KBM-7 (cell line): ENCODE measurements at places on chromosomes 2 and 18.

- no peak for DNase-seq
These were observed 349.7 kb downstream of the ZEB2 start for GRCh38 chr2:144170179-144170578.

DNA sequence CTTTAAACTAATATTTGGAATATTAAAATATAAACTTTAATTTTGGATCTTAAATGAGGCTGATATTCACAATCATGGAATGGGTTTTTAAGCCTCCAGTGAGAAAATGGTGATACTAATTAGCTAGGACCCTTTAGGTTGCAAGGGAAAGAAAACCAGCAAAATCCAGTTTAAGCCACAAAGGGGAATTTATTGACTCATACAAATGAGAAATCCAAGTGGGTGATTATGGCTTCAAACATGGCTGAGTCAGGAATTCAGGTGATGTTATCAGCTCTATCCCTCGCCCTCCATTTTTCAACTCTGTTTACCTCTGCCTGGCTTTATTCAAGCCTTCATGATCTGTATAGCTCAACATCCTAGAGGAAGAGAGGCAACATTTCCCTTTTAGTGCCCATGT lies 75.3 kb upstream of the DLX2 start:
- DNase-seq, result no peak

- DNase-seq, result no peak
These were observed 58.9 kb upstream of the ARL4C start for GRCh38 chr2:234555616-234556249.

DNA sequence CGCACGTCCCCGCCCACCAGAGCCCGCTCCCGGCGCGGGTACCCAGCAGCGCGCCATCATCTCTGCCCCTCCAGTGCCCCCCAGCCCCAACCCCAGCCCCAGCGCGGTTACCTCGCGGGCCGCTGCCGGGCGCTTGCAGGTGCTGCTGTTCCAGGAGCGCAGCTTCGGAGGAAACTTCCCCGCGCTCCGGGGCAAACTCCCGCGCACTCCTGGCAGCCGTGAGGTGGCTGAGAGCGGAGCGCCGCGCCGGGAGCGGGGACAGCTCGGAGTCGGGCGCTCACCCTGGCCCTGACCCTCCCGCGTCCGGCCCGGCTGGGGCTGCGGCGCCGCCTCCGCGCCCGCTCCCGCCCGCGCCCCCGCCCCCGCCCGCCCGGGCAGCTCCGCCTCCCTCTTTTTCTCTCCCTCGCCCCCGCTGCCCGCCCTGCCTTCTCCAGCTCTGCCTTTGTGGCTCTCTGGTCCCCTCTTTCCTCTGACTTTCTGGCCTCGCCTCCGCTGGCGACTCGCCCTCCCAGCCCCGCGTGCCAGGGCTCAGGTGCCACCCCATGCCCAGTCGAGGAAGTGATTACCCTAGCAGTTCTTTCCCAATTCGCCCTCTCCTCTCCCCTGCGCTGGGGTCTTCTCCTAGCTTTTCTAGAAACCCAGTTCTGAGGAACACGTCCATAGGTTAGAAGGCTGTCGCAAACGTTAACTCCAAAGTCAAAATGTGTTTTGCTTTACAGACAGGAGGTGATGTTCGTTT lies at the start of gene CHST9:
CHST9 (minus strand) TSS at position 284 of the 739 bp plus-strand sequence. CDS start 42,499 bp downstream, outside the sequence.
- no peak for DNase-seq

- no peak for DNase-seq
These were observed 42.6 kb downstream of the CYRIA start for GRCh38 chr2:16623031-16623430.

DNA sequence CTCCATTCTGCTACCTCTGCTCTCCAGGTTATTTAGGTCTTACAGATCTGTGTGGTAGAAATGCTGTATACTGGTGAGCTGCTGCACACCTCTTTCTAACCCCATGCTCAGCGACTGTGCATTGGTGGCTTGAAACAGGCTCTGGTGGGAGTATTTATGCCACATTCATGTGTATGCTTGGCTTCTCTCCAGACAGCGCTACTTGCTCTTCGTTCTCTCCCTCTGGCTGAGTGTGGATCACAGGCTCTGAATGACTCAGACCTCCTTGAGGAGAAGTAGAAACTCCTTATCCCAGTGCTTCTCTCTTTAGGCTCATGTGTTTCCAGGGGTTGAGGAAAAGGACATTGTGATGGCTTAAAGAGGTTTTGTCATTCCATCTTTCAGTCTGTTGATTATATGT lies 54.9 kb downstream of the FHOD3 start:
- no peak for DNase-seq

DNA sequence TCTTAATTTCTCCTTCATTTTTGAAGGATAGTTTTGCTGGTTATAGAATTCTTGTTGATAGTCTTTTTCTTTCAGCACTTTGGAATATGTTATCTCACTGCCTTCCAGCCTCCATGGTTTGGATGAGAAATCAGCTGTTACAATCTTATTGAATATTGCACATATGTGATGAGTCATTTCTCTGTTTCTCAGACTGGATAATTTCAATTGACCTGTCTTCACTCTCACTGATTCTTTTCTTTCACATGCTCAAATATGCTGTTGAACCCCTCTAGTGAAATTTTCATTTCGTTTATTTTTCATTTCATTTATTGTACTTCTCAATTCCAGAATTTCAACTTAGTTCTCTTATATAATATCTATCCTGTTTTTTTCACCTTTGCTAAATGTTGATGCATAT lies 22.2 kb downstream of the PDK1 start:
- DNase-seq, result no peak

DNA sequence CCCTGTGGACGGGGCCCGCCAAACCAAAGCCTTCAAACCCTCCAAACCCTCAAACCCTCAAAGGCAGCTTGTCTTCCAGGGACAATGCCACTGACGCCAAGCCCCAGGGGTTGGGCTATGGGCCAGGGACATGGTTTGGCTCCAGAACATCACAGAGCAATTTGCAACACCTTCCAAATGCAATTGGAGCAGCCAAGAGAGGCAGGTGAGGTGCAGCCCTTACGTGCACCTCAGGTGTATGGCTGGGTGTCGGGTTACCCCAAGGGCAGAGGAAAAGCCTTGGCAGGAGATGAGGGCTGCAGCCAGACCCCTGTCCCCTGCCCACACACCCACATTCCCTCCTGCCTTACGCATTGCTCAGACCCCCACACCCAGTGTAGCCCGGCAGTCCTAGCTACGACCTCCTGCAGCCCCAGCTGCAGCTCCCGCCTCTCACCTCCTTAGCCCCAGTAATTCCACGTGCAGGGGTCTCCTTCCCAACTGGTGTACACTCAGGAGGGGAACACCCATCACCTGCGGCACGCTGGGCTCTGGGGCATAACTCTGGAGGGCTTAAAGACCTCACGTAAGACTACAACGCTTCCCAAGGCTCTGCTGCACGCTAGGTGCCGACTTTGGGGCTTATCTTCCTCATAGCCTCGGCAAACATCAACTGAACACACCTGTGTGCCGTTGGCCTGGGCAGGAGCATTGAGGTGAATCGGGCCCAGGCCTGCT lies 88.7 kb downstream of the TFCP2L1 start:
- DNase-seq, result no peak

GRCh38 chr2:10688921-10689807 lies 611 bp downstream of the NOL10 start:
- peak; percentile 19 for DNase-seq

DNA sequence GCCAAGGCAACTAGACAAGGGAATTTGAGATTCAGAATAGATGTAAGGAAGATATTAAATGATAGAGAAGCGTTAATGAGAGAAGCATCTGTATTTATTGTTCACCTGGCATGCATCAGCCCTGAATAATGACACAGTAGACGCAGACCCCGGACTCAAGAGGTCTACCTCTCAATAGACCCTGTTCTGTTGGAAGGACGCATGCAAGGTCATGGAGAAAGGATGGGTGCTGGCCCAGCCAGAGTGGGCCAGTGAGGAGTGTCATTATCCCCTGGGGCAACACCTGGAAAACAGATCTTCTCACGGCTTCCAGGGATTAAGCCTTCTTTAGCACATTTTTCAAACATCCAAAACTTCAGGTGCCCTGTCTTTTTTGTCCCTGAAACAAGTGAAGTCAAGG lies 461.0 kb downstream of the EIPR1 start:
- DNase-seq, result no peak

GRCh38 chr2:61793389-61793836 lies 60.4 kb downstream of the FAM161A start:
- peak; percentile 74 for DNase-seq

GRCh38 chr2:225272173-225272572 lies 127.3 kb upstream of the NYAP2 start:
- DNase-seq, result no peak

GRCh38 chr18:3067722-3068121 lies 54.8 kb upstream of the LPIN2 start:
- DNase-seq, result no peak

GRCh38 chr2:188089901-188090300 lies 201.8 kb upstream of the GULP1 start:
- no peak for DNase-seq

- no peak for DNase-seq
These were observed 79.3 kb downstream of the SDC1 start for GRCh38 chr2:20145497-20146193.

DNA sequence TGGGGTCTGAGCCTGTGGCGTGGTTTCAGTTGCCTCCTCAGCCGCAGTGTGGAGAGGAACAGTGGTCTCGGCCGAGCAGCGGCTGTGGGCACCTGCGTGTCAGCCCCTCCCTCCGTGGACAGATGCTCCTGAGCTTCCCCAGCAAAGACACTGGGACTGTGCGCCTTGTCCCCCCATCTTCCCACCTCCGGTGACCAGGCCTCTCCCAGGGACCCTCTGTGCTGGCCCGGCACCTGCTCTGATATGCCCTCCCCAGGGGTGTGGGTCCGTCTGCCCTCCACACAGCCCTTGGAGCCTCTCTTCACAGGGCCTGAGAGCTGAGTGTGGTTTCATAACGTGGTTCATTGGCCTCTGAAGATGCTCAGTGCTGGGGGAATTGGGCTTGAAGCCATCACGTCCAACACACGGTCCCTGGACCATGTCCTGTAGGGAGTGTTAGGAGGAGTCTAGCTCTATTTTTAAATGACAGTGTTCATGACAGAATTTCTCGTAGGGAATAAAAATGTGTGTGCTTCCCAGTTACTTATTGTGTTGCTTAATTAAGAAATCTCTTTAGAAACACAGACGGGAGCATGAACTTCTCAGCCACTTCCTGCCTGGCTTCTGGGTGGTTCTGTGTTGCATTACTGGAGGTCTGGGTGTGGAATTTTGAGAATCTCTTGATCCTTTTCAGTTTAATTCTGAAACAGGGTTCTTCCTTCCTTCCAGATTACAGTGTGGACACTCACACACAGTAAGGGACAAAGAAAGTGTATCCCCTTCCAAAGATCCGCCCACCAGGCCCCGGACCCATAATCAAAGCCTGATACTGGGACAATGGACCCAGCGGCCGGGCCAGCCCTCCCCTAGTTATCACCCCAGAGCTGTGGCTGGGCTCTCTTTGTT lies 110.7 kb downstream of the NFATC1 start:
- peak; percentile 54 for DNase-seq

DNA sequence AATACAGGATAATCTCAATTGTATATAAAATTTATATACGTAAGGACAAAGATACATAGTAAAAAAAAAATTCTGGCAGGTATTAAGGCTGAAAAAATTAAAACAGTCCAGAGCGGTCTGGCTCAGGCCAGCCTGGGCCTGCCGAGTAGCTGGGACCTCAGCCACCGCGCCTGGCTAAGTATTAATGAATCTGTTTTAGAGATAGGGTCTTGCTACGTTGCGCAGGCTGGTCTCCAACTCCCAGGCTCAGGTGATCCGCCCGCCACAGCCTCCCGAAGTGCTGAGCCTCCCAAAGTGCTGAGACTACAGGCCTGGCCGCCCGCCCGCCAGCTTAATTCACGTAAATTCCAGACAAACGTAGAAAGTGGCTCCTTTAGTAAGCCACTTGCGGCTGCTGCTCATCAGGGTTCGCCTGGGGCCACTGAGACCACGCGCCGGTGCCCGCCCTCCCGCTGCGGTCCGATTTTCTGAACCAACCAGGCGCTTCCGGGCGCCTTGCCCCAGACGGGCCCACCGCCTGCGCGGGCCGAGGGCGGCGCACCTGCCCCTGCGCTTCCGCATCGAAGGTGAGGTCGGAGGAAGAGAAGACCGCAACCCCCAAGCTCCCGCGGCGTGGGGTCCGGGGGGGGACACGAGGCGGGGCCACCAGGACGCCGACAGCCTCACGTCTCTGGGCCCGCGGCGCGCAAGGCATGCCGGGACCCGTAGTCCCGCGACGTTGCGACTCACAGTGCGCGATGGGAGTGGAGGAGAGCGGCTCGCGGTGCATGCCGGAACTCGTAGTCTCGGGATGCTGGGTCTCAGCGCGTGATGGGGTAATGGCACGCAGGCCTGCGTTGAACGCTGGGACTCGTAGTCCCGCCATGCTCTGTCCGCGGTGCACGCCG lies 695 bp upstream of the CTDP1 start:
- DNase-seq, result peak; percentile 99

GRCh38 chr2:50645346-50645745 lies 386.6 kb downstream of the NRXN1 start:
- no peak for DNase-seq

DNA sequence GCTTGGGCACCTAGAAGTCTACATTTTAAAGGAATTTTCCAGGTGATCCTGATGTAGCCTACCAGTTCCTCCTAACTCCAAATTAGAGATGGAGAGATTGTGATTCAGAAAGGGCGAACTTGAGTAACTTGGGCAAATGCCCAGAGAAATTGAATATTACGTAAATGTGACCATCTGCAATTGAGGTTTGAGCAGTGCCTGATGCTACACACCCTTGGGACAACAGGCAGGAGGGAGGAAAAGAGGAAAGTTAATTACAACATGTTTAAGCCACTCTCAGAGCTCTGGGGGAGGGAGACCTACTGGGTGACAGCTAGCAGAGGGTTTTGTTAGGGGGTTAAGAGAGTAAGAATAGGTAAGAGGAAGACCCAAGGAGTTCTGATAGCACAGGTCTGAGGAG lies 208.9 kb downstream of the LPIN1 start:
- no peak for DNase-seq

DNA sequence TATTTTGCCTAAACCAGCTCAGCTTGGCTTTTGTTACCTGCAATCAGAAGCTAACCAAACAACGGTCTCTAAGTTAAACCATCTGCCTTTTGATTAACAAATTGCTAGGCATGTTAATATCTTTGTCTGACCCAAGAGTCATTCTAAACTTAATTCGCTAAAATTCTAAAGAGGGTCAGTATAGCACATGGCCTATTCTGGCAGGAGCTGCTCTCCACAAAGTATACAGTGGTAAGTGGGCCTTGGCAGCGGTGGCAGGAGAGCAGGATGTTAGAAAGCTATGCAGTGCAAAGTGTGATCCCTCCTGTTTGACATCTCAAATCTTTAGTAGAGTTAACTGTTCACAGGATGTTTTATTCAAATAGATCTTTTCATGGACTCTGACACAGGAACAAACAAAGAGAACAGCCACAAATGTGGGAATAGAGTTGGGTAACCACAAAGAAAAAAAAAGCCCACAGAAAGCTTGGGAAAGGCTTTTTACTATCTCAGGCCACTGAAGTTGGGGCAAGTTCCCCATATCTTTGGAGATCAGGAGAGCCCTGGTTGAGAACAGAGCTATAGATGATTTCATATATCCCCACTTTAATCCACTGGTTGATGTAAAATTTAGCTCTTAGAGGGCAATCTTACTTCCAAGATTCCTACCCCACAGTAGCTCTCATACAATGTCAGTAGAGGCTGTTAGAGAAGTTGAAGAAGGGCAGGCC lies 10.6 kb downstream of the CFAP210 start:
- no peak for DNase-seq

- DNase-seq, result peak; percentile 79
These were observed 60.8 kb downstream of the LIMS1 start for GRCh38 chr2:108594982-108595464.
